Muscle of leg (tissue), 16 donors: ENCODE measurements at places on chromosomes 4 and X. TPM values are rescaled to one million over a fixed set of nuclear protein-coding genes. Genes with fewer than 3 reads are reported as not detected.

GRCh38 chrX:132665676-132666075 is 176.8 kb upstream of the MBNL3 start:
- DNase-seq = no peak

DNA sequence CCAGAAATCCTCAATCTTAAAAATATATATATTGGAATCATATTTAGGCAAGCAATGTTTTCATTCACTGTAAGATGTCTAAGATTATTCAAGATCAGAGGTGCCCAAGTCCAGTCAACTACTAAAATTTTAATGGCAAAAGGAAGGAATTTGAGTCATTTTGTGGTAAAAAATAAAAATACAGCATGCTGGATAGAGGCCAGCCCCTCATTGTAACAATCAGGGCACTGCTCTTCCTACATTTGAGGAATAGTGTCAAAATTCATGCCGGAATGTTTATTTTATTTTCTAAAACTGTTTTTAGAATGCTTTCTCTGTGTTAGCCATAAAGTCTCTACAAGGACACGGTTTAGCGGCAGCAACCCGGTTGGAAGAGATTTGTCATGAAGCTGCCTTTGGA is 49.9 kb upstream of the SRD5A3 start:
- no peak for DNase-seq

The TMPRSS11D gene
- total RNA-seq = not detected

GRCh38 chr4:157075811-157076577 is at the start of gene GLRB:
Gene GLRB, plus strand, starts transcription at chr4:157076150. Its CDS starts 1,875 bp downstream, at chr4:157078025.
- DNase-seq = peak; percentile 53

The GAB3 gene
- total RNA-seq = 6.5 TPM

DNA sequence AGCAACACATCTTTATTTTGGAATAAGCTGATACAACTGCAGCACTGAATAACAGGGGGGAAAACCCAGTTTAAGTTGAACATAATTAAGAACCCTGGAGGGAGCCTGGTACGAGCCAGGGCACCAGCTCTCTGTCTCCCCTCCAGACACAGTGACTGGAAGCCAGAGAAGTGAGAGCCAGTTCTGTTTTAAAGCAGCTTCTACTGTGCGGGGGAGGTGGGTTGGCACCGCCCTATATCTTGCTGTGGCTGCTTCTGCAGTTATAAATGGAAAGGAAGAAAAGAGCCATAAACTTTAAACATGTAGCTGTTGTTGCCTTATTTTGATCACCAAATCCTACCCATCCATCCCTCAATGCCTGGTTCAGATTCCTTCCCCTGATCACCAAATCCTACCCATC is 207.9 kb upstream of the ANXA3 start:
- DNase-seq = peak; percentile 15

The GPM6B gene
- total RNA-seq = 16.8 TPM
